ENCODE measurements at places on chromosomes 5 and 9.

- DNase-seq: no peak
Measured at GRCh38 chr5:118042076-118042475, 946.3 kb downstream of the DTWD2 start.

DNA sequence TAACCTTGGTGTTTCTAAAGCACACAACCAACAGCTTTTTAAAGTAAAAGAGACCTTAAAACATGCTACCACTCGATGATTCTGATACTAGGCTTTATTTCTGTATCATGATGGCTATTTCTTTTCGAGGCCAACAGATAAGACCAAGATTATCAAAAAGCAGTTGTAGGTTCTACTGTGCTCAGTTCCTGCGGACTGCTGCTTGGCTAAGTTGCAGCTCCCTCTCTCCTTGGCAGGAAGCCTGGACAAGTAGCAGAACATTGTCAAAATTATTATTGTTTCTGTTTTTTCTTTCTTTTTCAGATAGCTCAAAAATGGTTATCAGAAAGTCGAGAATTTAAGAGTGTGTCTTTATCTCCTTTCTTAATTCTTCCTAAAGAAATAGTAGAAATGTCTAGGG is 607.6 kb downstream of the PTPRD start:
- DNase-seq: no peak

DNA sequence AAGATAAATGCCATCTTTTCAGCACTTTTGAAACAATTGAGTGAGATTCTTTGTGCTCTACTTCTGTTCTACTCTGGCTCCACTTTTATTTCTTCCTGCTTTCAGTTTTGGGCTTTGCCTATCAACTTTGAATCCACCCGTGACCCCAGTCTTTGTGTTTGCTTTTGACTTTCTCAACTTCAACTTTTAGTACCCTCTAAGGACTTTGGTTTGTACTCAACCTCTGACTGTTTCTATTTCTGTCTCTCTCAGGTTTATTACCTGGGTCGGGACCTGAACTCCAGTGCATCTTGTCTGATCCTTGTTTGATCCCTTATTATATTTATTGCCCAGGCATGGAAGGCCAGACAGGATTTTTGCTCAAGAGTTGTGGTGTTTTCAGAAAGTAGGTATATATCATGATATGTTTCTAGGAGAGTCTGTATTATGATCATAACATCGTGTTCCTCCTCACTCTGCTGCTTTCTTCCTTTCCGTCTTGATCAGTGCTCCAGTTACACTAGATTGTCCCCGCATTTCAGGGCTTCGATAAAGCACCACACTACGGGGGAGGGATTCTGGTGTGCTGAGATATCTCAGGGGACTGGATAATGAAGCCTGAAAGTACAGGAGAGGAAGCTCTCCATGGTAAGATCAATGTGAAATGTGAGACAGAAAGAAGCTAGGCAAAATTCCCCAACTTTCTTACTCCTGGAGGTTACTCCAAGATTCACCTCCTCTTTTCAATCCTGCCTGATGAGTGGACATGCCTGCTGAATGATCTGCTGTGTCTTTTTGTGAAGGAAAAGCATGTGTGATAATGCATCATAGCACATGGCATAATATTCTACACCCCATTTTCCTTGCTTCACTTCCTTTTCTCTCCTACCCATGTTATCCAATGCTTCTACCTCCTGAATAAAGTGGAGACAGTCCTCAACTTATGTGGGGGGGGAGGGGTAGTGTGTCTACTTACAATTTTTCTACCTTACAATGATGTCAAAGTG is 155.5 kb upstream of the GRIN3A start:
- no peak for DNase-seq

DNA sequence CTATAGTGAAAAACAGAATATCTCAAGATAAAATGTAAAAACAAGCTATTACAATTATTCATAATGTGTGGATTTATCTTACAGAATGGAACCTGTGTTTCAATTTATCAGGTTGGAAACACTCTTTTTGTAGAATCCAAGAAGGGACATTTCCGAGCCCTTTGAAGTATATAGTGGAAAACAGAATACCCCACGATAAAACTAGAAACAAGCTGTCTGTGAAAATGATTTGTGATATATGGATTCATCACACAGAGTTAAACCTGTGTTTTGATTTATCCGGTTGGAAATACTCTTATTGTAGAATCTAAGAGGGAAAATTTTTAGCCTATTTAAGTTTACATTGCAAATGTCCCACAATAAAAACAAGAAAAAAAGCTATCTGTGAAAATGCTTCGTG is 388.2 kb downstream of the PRDM9 start:
- DNase-seq: no peak

DNA sequence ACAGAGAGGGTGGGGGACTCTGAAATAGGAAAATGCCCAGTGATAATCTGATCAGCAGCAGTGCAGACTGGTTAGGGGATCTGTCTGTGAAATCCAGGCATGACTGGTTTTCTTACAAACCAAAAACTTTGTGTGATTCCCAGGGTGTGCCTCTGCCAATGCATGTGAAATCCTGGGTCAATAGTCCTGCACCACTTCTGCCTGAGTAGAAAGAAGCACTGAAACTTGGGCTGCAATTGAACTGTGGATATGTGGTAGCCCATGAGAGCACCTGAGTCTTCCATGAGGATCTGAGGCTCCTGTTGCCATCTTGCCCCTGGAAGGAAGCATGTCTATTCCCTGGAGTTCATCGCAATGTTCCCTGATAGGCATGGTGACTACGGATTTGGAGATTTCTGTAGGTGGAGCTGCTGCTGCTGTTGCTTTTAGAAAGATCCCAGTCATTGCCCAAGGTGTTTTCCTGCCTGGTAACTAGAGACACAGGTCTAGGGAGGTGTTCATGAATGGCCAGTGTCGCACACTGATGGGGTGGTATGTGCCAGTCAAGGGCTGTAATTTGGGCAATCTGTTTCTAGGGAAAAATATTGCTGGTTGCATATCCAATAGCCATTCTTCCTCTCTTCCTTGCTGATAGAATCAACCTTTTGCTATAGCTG is 146.7 kb downstream of the CARTPT start:
- DNase-seq: no peak

DNA sequence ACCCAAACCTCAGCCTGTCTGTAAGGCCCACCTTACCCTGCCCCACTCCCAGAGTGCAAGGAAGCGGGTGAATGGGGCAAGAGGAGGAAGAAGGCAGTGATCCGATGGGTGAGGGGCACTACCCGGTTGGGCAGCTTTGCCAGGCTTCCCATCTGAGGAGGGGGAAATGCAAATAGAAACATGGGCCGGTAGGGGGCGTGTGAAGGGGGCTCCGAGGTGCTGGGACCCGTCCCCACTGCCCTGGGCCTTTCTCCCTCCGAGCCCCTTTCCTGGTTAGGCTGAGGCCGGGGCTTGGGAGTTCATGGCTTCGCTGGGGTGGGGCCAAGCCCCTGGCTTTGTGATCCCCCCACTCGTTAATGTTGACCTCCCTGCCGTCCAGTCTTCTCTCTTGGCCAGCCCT is 23.6 kb upstream of the MYORG start:
- DNase-seq: no peak

DNA sequence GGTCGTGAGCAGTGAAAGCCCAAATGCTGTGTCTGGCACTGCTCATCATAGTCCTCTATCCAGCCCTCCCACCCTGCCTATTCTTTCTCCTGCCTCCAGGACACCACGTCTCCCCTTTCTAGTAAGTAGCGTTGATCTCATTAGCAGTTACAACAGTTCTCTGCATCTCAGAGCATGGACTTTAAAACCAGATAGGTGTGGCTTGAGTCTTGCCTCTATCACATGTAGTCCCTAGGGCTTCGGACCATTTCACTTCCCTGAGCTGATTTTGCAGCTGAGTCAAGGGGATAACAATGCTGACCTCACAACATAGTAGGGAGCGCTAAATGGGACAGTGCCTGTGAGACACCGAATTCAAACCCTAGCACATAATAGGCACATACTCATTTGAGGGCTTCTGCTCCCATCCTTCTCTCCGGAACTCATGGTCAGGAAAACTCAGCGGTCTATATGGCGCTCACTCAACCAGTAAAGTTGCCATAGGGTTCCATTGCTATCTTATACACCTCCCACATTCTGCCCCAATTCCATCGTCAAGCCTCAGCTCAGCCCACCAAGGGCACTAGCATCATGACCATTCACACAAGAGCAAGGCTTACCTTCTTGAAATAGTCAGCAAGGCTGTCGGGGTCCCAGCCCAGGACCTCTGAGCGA is 515 bp downstream of the LCP2 start:
- no peak for DNase-seq

- no peak for DNase-seq
Measured at GRCh38 chr9:104256031-104256695, 162.1 kb downstream of the SMC2 start.

DNA sequence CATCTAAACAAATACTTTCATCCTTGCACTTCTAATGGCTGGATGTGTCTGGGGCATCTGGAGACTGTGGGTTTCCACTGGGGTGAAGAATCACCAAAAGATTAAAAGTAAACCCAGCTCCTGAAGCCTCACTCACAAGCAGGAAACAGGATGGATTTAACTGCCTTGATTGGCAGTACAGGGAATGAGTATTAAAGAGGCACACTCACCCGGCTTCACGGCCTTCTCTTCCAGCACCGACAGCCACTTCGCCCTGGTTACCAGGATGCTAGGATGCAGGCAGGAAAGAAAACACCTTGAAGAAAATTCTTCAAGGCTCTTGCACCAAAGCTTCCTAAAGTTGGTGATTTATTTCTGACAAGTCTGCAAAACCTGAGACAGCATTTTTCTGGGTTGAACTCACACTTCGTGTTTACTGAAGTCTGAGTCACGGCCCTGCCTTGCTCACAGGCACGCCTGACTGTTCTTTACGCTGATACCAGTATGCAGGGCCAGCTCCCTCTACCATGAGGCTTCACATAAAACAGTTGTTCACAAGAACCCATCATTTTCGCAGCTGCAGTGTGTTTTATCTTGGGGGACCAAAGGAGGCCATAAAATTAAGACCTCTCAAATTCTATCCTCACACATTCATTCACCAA is 56.5 kb upstream of the ZNF354A start:
- no peak for DNase-seq

DNA sequence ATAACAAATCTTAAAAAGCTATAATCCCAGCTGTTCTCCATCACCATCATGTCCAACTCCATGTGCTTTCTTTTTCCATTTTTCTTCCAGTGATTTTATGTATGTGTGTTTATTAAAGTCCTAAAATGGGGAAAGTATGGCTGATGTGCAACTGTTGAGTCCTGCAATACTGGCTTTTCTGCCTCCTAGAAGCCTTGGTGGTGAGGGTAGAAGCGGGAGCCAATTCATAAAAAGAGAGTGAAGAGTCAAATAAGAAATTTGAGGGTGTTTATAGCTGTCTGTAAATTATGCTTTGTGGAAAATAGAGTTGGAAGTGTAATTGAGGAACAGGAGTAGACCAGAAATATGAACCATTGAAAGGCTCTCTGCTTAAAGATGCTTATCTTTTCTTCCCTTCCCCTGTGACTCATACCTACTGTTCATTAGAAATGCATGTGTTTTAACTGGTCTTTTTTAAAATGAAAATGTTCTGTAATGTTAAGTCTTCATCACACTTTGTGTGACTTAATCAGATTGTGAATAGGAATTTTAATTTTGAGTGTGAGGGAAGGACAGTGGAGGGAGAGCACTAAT is 80.1 kb downstream of the ZCCHC7 start:
- DNase-seq: no peak

GRCh38 chr9:135448663-135449100 is 30.9 kb upstream of the PPP1R26 start:
- no peak for DNase-seq

DNA sequence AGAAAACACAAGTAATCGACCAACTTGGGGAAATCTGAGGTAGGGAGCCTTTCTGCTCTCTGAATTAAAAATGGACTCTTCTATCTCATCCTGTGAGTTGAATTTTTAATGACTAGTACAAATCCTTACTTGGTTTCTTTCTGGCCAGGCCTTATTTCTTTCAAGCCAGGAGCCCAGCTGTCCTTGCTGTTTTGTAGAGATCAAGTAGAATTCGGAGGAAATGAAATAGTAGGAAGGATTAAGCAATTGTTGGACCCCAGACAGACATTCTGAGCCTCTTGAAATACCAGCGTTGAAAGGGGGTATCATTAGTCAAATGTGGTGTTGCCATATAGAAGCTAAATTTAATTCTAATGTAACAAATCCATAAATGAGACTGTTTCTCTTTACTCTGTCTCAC is 53.7 kb upstream of the SMIM15 start:
- no peak for DNase-seq

Data from stimulated activated CD8-positive, alpha-beta memory T cell treated with anti-CD3 and anti-CD28 coated beads, Interleukin-4, amount 100 ng/mL, for 1 hour (primary cell).